ENCODE measurements at places on chromosomes 3 and 15.

DNA sequence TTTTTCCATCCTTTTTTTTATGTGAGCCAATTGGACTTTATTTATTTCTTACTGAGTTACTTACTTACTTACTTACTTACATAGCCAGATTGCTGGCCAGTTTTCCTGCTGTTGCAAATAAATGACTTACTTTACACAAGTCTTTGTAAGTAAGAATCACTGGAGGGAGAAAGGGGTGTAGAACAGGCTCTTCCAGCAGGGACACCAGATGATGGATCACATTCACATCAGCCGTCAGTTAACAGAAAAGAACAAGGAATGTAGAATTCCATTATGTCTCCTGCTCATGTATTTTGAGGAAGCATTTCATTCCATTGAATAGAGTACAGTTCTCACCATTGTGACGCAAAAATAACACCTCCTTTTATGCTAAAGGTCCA, 188.6 kb downstream of the FNDC3B start:
- no peak for DNase-seq

DNA sequence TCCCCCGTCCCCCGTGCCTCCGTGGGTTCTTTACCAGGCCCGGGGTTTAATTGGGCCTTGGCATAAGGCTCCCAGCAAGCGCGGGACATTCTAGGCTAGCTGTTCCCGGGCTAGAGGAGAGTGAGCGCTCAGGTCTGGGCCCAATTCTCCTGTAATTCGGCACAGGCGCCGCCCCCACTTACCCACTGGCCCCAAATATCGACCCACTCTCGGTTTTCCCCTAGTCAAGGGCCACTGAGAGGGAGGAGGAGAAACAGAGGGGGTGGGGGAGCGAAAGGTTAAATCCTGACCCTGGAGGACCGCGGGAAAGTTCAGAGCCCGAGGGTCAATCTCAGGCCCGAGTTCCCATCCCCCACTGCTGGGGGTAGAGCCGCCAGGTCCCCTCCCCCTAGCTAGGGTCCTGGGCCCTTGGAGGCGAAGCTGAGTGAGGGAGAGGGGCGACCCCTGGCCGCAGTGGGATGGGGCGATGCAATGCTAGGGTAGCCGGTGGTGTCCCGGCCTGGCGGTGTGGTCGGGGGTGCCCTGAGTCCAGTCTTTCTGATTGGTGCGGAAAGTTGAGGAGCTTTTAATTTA, 8.5 kb upstream of the ONECUT1 start:
- DNase-seq = no peak

DNA sequence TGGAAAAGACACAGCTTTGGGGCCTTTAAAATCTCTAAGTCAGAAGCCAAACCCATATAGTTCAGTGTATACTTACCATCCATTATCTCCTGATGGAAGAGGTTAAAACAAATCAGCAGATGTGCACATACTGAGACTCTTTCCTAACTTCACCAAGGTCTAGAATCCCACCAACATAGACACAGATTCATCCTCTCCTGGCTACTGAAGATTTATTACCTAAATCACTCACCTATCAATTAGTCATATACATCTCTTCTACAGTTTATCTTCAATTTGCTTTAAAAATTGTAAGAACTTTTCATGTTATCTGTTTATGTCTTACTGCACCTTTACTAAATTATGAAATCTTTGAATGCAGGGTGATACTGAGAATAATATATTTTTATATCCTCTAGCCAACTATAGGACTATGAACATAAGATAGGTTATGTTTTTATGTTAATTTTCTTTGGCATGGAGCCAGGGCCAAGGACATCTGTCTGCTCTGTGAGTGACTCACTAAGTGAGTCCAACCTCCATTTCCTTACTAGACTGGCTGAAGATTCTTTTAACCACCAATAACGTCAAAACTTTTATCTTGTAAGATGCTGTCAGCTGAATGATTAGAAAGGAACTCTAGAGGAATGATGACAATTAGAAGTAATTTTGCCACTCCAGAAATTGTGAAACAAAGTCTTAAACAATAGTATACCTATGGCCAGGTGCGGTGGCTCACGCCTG, 397.6 kb downstream of the FOXP1 start:
- DNase-seq = no peak

DNA sequence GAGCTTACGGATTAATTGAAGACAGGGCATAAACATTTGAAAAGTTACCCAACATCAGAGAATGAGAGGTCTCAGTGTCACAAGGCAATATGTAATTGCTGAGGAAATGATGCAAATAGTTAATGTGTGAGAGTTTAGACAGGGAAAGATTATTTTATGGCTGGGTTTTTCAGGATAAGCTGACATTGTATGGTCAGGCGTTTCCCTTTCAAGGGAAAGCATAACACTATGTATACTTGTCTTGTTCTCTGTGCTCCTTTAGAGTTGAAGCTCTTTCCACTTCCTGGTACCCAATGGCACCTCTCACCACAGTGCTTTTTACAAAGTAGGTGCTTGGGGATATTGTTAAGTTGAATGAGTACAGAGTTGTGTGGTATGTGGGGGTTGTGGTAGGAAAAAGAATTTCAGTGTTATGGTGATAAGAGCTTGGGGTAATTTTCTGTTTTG, 19.9 kb downstream of the IQGAP1 start:
- no peak for DNase-seq

DNA sequence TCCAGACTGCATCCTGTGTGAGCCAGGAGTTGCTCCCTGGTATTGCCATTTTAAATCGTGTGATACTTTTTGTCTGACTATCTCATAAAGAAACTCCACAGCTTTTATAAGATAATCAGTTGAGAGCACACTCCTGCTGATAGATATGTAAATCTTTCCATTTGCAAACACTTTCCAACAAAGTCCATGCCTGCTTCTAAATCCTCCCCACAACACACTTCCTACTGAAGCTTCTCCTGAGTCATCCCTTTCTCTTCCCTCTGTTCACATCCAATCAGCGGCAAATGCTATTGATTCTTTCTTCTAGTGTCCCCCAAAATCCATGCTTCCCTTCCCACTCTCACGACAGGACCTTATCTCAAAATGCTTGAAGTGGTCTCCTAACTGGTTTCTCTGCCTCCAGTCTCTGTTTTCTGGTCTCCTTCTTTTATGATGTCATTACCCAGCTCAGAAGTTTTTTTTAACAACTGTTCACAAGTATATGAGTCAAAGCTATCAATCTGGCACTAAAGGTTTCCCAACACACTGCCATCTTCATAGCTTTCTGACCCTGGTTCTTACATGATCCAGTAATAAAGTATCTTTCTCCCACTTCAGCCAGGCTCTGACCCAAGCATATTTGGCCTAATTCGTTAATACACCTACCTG, 4.5 kb upstream of the WWTR1 start:
- DNase-seq = no peak

DNA sequence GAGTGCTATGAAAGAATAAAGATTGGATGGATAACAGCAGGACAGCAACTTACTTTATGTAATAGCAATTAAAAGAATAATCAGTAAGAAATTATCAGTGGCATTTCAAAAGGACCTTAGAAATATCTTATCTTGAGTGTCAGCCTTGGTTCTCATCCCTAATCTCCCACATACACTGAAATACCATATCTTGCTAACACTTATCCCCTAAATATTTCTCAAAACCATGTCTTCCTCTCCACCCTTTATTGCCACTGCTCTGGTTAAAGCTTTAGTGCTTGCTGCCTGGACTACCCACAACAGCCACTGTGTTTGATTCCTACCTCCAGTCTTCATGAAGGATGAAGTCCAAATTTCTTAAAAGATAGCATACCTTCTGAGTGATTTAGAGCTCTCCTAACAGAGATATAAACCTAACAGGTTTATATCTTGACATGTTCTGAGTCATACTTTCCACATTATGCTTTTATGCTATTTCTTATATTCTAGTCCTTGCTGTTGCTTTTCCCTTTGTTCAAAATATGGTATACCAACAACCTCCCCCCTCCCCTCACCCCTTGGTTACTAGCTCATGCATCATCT, 202.8 kb downstream of the RSRC1 start:
- no peak for DNase-seq

DNA sequence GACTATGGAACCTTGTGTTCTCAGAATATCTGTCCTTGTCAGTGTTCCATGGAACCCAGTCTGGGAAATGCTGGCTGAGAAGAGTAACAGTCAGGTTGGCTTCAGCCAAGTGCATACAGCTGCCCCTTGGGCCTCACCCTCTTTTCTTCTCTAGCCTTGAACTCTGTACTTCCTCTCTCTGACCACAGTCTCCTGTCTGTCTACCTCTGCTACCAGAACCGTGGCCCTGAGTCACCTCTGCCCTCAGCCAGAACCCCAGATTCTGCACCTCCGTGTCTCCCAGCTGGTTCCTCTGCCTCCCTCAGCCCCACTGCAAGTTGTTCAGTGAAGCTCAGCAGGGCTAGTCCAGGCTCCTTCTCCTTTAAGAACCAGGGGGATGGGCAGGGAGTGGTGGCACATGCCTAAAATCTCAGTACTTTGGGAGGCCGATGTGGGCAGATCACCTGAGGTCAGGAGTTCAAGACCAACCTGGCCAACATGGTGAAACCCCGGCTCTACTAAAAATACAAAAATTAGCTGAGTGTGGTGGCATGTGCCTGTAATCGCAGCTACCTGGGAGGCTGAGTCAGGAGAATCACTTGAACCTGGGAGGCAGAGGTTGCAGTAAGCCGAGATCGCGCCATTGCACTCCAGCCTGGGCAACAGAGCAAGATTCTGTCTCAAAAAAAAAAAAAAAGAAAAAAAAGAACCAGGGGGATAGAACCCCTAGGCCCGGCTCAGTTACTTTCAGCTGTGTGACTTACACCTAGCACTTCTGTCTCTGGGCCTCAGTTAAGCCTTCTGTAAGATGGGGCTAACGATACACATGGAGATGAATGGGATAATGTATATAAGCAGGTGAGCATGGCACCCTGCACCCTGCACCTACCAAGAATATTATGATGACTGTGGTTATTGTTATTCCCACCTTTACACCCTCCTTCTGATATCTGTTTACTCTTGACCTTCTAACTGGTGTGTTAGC, 24.3 kb upstream of the TATDN2 start:
- DNase-seq = peak; percentile 38

GRCh38 chr15:43103907-43104306, 1.9 kb downstream of the UBR1 start:
- DNase-seq = no peak

Data from left colon (tissue), 2 donors.